D721Med (cell line): ENCODE measurements at places on chromosomes 3 and 15.

DNA sequence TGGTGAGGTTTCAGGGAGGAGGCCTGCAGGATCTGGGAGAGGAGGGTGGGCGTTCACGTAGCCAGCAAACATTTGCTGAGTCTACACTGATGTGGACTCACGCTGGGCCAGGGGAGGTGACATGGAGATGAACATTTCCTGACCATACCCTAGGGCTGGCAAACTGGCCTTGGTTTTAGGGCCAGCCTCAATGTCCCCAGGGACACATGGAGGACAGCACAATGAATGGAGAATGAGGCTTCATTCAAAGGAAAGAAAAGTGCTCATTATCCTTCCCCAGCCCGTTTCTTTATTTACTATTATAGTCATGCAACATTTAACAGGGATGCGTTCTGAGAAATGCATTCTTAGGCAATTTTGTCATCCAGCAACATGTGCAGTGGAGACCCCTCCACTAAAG, 26.8 kb downstream of the ACAN start:
- no peak for DNase-seq

DNA sequence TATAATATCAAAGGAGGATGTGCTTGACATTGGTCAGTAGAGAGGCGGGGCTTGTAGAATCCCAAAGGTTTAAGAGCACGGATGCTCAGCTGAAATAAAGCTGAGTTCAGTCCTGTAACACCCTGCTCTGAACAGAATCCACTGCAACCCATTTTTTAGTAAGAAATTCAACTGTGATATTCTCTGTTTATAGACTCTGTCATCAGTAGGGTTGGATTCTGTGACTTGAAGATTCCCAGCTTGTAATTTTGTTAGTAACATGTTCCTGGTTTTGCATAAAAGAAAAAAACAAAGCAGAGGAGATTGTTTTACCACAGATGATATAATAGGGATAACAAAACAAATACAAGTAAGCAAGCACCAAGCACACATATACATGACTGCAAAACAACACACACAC, 324.6 kb upstream of the NR2F2 start:
- no peak for DNase-seq

- no peak for DNase-seq
Measured at GRCh38 chr3:163768048-163768447, 1310.2 kb downstream of the SI start.

GRCh38 chr15:57607570-57608000, 15.9 kb downstream of the MYZAP start:
- DNase-seq = no peak

GRCh38 chr3:19945969-19946831, 697 bp upstream of the RAB5A start:
- DNase-seq = no peak

GRCh38 chr3:29141918-29142275, 139.0 kb upstream of the RBMS3 start:
- DNase-seq = no peak

GRCh38 chr3:112582244-112582874, 20.5 kb downstream of the SLC35A5 start:
- DNase-seq = no peak

- no peak for DNase-seq
Measured at GRCh38 chr15:68209735-68210408, 4.7 kb upstream of the CALML4 start.

DNA sequence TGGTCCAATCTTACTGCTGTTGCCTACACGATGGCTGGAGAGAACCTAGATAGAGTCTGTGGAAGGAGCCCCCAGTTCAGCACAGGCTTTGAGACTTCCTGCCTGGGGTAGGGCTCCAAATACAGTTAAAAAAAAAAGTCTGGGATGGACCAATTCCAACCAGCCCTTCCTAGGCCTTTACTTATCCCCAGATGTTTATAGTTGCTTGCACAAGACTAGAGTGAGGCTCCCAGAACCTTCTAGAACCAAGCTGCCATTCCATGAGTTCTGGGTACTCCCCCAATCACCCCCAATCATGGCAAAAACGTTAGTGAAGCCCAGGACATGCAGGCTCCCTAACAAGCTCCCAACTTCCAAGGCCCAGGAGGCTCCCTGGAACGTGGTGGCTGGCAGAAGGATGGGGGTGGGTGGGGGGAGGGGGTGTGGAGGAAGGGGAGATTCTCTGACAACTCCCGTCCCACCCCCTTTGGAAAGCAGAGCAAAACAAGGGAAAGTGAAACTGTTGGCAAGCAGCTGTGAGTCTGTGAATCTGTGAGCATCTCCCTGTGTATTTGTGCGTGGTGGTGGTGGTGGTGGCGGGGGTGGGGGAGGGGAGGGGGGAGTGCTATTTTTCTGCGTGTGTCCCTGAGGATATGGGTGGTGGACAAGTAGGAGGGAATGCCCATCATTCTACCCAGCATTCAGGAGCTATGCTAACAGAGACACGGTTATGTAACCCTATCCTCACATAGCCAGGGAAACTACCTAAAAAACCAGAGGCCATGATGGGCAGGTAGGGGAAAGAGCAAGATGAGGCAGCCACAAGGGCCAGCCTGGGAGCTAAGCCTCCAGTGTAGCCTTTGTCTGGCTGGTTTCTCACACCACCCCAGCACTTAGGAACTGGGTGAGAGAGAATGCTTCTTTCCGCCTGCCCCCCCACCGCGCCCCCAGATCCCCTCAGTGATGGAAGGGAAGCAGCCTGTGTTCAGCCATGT, 2.0 kb downstream of the MST1R start:
- no peak for DNase-seq

GRCh38 chr3:156491192-156491591, 63.7 kb downstream of the SSR3 start:
- DNase-seq = no peak

GRCh38 chr3:99665017-99665416, 26.6 kb downstream of the COL8A1 start:
- DNase-seq = no peak

DNA sequence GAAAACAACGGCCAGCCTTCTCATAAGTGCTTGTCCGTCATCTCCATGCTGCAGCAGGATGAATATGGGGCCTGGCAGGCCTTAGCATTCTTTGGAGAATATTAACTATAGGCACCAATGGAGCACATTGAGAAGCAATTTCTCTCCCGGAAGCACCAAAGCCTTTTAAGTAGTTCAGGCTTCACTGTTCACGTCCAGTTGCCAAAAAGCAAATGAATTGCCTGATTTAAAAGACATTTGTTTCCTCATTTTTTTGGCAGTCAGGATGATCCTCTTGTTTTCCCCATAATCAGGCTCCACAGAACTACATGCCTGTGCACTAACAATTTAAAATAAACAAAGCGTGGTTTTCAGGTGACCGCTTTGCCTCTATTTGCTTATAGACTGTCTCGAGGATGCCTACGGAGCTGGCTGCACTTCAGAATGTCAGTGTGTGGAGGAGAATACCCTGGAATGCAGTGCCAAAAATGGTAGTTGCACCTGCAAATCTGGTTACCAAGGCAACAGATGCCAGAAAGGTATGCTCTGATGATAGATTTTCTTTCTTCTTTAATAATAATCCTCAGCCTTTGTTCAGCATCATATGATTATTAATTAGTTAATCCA, 725.2 kb upstream of the GOLIM4 start:
- DNase-seq = no peak
